ENCODE measurements at places on chromosomes 1 and 21.

GRCh38 chr1:22055463-22055862 lies 3.0 kb downstream of the CDC42 start:
- DNase-seq: no peak

DNA sequence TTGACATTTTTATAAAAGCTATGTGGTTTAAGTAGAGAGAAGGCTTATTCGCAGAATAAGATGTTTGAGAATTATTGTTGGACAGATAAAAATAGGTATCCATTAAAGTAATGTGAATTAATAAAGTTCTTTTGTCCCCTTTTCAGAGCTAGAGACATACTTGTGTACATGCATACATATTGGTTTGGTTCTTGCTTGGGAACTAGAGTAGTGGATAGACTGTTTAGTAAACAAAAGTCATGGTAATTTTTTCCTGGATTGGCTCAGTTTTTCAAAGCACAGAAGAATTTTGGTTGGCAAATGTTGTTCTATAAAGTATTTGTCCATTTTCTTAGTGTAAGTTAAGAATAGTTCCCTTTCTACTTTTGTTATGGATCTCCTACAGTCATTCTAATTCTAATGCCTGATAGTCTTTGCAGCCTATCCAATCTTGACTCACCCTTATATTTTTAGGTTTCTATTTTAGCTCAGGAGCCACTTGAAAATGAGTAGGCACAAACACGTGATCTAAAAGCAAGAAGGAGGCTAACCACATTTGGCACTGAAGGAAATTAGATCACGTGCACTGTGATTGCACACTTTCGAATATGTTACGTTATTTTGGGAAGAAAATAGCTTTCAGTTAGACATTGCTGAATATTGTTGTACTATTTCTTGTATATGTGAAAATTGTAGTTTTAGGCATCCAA lies 47.0 kb downstream of the RABGAP1L start:
- no peak for DNase-seq

DNA sequence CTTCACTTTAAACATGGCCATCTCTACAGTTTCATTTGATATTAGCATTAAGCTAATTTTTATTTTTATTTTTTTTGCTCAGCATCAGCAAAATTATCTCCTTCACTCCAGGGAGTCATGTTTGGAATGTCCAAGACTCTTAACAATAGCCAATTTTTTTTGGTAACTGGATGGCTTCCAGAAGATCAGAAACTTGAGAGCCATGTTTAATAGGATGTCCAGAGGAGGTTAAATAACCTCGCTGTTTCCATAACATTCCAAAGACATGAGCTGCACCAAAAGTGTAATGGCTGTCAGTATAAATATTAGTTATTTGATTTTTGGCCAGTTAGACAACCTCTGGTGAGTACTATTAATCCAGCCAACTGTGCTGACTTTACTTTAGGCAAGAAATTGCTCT lies 80.7 kb downstream of the DNTTIP2 start:
- DNase-seq: no peak

- DNase-seq: no peak
These were observed 44.9 kb downstream of the ACTA1 start for GRCh38 chr1:229388897-229389580.

DNA sequence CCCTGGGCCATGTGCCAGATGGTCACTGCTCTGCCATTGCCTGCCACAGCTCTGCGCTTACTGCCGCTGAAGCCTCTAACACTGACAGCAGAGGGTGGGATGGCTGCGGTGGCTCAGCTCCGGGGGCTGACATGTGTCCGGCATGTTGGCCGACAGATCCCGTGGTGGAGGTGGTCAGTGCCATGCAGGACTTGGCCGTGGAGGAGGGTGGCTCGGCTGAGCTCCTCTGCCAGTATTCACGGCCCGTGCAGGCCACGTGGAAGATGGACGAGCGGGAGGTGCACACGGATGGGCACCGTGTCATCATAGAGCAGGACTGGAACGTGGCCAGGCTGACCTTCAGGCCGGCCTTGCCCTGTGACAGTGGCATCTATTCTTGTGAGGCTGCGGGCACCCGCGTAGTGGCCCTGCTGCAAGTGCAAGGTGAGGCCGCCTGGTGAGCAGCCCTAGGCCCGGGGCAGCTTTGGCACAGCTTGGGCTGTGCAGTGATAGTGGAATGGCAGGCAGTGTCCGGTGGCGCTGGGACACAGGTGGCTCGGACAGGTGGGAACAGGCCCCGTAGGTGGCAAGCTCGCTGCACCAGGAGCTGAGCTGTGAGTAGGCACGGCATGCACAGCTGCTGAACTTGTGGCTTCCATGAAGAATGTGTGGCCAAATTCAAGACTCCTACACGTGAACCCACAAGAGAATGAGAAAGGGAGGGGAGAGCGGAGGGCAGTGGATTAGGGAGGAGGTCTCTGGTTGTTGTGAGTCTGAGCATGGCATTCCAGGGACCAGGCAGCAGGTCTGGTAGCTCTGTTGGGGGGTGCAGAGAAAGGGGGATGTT lies 91.8 kb downstream of the TRIM11 start:
- DNase-seq: no peak

DNA sequence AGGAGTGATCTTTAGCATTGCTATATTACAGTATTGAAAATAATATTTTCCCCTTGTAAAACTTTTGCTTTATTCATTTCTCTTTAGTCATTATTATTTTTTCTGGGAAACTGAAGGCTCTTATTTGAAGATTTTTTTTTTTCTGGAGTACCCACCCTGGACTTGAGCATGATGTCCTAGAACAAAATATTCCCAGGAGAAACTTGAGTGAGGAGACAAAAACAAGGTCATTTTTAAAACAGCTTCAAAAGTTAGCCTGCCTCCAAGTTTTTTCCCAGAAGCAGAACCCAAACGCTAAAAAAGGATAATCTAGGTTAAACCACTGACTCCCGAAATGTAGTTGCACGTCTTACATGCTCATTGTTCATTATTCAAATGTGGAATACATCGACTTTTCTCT lies 160.2 kb upstream of the KCTD3 start:
- no peak for DNase-seq

DNA sequence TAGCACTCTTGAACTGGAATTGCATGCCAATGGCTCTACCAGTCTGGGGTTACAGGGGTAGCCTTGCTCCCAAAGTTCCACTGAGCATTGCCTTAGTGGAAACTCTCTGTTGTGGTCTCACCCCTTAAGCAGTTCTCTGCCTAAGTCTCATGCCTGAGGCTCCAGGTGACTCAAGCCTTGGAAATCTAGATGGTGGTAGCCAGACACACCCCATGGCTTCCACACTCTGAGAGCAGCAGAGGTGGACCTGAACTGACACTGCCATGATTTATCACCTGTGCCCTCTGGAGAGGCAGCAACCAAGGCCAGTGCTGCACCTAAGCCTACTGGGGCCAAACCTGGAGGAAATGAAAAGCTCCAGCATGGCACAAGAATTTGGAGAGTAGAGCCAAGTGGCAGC lies 285.7 kb upstream of the PKN2 start:
- no peak for DNase-seq

- no peak for DNase-seq
These were observed 50.8 kb downstream of the KCNAB2 start for GRCh38 chr1:6096243-6097116.

GRCh38 chr1:59408608-59409240 lies 111.8 kb downstream of the FGGY start:
- DNase-seq: no peak

- peak; percentile 33 for DNase-seq
These were observed 10.4 kb downstream of the LAMB3 start for GRCh38 chr1:209641832-209642172.

- no peak for DNase-seq
These were observed 18.7 kb upstream of the KNCN start for GRCh38 chr1:46569884-46570725.

- DNase-seq: peak; percentile 81
These were observed at the start of gene TXNDC12 for GRCh38 chr1:52055066-52055865. Gene TXNDC12 (minus strand): TSS chr1:52055191. CDS start chr1:52055096, 95 bp downstream.

- DNase-seq: no peak
These were observed 55.9 kb downstream of the HHAT start for GRCh38 chr1:210384625-210385024.

DNA sequence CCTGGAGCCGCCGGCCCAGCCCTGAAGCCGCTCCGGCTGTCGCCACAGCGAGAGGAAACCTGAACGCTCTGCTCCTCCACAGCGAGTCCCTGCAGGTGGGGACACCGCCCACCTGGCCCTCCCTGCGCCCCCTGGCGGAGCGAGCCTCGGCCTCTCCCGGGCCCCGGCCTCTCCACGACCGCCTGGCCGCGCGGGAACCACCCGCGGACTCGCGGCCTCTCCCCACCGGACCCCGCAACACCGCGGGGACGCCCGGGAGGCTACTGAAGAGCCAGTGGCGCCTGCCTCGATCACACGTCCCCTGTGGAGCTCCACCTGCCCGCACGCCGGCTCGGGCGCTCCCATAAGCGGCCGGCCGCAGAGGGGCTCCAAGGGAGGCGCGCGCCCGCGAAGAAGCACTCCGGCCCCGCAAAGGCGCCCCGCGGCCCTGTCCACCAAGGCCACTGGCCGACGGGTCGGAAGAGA lies 109.6 kb downstream of the KCNN3 start:
- DNase-seq: peak; percentile 56

DNA sequence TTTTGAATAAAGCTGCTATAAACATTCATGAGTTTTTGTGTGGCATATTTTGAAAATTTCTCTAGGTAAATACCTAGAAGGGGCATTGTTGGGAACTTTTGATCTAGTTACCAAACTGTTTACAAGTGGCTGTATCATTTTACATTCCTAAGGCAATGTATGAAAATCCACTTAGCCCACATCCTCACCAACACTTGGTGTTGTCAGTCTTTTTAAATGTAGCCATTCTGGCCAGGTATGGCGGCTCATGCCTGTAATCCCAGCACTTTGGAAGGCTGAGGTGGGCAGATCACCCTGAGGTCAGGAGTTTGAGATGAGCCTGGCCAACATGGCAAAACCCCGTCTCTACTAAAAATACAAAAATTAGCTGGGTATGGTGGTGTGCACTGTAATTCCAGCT lies 5.9 kb upstream of the KCNE2 start:
- no peak for DNase-seq

GRCh38 chr1:19255288-19255687 lies 3.7 kb downstream of the MRTO4 start:
- no peak for DNase-seq

- no peak for DNase-seq
These were observed 93.7 kb downstream of the CTH start for GRCh38 chr1:70504821-70505193.

DNA sequence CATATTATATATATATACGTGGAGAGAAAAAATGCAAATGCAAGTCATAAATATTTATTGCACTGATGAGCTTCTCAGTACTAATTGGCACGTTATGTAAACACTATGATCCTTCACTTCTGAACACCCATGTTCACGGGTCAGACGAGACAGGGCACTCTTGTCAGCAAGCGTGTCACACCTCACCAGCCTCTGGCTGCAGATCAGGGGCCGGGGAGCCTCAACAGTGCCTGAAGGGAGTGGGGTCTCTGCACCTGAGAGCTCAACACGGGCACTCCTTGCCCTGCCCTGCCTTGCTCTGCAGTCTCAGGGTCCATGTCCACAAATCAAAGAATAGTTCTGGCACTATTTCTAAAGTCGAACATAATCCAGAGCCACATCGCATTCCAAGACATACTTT lies 409 bp upstream of the HIVEP3 start:
- DNase-seq: no peak

DNA sequence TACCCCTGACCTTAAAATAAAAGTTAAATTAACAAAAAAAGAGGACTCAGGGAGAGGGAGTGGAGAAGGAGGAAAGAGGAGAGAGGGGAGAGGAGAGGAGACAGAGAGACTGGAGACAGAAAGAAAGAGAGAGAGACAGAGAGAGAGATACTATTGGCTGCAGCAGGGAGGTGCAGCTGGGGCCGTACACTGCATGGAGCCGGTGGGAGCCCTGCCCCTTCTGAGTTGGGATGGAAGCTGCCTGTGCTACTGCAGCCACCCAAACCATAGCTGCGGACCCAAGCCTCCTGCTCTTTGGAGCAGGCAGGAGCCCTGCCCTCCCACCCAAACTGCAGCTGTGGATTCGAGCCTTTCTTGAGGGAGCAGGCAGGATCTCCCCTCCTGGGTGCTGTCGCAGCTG lies 32.7 kb upstream of the HP1BP3 start:
- no peak for DNase-seq

- DNase-seq: no peak
These were observed 91.9 kb upstream of the COG2 start for GRCh38 chr1:230550428-230550827.

DNA sequence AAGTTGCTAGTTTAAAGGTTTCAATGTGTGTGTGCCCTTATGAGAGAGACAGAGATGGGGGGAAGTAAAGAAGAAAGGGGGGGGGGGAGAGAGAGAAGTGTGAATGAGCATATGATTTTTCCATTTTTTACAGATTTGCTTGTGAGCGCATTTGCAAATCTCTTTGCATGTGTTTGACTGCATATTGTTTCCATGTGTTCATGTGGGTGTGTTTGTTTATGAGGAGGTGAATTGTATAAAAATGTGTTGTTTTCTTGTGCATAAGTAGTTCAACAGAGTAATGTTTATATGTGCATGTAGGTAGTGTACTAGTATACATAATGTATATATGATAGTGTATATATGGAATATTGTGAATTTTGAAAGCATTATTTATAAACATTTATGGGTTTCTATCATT lies 205.9 kb upstream of the SPAG17 start:
- no peak for DNase-seq

DNA sequence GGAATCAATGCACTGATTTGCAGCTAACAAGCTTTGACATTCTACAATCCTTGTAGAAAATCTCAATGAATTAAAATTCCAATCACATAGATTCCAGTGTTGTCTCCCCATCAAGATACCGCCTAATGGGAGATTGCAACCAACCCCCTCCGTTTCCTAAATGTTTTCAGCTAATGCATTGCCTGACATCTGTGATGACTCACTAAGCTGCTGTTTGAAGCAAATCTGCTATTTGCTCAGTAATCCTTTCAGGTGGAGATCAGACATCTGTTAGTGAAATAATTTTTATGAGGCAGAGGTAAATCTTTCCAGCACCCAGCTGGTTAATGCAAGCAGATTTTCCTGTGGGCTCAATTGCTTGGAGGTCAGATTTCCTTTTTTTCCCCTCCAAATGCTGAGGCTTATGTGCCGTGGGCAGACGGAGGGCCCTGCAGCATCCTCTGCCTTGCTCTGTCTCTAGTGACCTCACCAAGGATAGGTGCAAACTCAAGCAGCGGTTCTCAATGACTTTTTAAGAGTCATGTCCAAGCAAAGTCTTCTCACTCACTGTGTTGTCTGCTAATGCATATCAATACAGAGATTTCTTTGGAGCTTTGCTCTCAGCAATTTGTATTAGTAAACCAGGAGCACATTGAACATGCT lies 91.1 kb upstream of the RAB3GAP2 start:
- DNase-seq: no peak

- no peak for DNase-seq
These were observed 3.6 kb downstream of the PERM1 start for GRCh38 chr1:978069-978834.

- no peak for DNase-seq
These were observed 66.7 kb upstream of the ACOT11 start for GRCh38 chr1:54481201-54481884.

Measured in frontal cortex (tissue), 4 donors.